ENCODE measurements at places on chromosomes 6 and 20.

- no peak for DNase-seq
These were observed 29.9 kb downstream of the PLN start for GRCh38 chr6:118577972-118578371.

DNA sequence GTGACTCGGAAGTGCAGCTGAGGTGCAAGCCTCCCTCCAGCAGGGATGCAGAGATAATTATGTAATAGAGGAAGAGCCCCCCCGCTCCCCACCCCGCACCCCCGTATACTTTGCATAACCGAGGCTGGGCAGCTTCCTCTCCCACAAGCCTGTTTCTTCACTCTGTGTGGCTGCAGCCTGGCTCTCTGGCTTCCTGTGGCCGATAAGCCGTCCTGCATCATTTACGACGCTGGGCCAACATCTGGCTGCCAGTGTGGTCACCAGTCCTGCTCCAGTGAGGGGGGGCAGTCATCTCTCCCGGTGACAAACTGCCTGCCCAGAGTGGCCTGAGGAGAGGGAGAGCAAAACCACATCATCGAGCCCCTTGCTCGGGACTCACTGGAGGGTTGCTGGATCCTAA, 59.2 kb downstream of the RBM38 start:
- no peak for DNase-seq

- DNase-seq = no peak
These were observed 214.1 kb upstream of the RREB1 start for GRCh38 chr6:6893701-6894100.

GRCh38 chr20:46054606-46055005, 25.6 kb downstream of the SLC12A5 start:
- no peak for DNase-seq

DNA sequence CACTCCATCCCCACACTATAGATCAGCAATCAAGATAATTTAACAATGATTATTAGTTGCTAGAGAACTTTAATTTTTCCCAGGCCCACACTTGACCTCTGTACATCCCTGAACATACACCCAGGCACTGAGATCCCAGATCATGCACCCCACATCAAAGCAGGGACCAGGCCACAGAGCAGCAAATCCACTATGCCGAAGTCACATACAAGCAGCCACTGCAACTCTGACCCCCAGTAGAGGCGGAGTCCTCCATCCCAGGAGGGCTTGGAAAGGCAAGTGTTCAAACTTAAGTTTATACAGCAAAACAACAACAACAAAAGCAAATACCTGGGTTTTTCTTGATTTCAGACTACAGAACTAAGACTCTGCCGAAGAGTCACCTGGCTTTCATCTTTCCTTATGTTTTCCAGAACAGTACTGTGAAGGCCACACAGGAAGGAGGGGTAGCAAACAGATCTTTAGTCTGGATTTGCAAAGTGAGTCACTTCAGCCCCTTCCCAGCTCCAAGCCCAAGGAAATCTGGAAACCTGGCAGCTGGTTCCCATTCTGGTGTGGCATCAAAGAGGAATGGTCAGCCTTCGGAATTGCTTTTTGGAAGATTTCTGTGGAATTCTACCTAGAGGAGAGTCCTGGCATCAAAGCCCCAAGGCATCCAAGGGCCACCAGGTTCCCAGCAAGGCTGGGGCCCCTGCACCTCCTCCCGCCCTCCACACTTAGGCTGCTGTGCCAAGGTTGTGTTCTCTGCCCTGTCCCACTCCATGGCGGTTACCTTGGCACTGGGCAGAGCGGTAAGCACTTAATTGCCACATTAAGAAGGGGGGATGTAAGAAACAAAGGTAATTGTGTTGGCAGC, 7.3 kb downstream of the JAG1 start:
- DNase-seq = no peak

DNA sequence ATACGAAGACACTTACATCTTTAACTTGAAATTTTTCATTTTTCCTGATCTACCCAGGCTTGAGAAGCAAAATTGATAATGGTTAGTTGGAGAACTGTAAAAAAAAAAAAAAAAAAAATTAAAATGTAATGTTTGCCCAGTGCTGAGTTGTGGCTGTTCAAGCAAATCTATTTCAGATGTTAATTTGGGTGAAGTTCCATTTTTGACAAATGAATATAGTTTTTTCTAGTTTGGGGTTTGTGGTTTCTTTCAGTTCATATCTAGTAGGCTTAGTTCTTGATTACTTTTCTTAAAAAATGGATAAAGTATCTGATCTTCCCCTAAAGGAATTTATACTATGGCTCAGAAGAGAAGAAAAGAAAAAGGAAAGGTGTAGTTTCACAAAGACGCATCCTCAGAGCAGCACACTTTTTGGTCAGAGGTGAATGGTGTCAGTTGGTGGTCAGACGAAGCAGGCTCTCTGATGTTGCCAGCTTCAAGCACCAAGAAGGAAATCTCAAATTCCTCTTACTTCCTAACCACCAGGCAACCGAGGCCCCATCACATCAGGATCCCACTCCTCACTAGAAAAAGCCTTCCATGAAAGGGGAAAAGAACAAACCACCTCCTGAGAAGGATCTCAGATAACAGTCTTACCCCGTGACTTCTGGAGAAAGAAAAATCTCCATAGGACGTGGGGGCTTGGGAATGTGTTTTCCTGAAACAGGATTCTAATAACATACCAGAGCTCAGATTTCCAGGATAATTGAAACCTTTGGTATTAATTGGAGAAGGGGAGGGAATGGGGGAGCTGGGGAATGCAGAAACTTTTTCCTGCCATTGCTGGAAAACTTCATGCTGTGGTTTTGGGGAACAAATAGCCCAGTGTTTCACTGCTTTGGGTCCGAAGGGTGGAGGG, 396.2 kb downstream of the CD83 start:
- DNase-seq = no peak

GRCh38 chr20:25011831-25012241, 19.3 kb upstream of the APMAP start:
- no peak for DNase-seq

DNA sequence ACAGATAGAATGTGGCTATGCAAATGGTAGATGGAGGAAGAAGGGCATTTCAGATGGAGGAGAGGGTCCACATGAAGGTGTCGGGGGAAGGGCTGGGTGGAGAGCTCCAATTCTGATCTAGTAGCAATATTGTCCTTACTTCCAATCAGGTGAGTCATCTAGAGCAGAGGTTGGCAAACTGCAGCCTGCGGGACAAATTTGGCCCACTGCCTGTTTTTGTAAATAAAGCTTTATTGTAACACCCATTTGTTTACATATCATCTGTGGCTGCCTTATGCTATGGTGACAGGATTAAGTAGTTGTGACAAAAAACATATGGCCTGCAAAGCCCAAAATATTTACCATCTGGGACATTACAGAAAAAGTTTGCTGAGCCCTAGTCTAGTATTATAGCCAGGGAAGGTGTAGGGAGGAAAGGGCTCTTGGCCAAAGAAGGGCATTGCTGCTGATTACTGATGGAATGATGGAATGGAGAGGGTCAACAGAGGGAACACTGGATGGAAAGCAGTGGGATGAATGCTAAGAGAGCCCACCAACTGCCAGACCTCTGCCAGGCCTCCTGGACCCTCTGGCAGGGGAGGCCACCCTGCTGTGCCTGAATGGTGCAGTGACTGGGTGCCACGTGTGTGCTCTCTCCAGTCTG, 79.8 kb downstream of the SLC22A23 start:
- no peak for DNase-seq

DNA sequence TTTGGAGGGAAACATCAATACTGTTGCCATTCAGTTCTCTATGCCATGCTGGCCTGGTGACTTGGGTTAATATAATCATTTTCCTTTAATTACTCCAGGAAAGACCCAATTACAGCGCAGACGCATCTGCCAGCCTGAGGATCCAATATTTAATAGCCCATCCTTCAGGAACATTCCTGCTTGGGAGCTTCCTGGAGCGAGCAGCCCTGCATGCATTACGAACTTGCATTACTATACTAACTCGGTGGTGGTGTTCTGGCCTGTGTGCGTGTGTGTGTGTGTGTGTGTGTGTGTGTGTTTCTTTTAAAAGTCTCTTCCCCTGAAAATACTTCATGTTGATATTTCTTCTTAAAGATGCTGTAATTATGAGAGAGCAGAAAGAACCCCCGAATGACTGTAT, 26.5 kb downstream of the PMEPA1 start:
- DNase-seq = no peak

DNA sequence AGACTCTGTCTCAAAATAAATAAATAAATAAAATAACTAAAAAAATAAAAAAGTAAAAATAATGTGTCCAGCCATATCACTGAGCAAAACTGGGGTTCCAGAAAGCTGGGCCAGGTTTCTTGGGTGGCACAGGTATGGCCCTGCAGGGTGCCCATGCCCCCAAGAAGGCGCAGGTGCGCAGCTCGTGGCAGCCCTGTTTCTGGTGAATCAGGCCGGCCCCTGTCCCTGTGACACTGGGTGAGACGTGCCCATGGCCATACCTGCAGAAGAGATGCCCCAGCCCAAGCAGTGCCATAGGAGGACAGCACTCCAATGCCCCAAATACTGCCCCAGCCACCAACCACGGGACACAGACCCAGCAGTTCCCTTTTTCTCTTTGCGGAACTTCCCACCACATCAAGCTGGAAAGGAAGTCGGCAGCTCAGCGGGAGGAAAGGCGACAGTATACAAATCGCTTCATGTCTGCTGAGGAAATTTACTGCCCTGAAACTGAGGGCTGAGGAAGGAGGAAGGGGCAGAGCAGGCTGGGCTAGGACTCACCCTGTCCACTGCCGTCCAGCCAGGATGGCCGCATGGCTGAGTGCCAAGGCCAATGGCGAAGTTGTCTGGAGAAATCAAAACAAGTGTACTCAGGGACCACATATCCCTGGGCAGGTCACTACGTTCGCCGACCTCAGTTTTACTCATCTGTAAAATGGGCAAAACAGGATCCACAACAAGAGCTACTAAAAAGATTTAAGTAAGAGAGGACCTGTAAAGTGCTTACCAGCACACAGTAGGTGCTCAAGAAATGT, 55.4 kb downstream of the PREX1 start:
- no peak for DNase-seq

DNA sequence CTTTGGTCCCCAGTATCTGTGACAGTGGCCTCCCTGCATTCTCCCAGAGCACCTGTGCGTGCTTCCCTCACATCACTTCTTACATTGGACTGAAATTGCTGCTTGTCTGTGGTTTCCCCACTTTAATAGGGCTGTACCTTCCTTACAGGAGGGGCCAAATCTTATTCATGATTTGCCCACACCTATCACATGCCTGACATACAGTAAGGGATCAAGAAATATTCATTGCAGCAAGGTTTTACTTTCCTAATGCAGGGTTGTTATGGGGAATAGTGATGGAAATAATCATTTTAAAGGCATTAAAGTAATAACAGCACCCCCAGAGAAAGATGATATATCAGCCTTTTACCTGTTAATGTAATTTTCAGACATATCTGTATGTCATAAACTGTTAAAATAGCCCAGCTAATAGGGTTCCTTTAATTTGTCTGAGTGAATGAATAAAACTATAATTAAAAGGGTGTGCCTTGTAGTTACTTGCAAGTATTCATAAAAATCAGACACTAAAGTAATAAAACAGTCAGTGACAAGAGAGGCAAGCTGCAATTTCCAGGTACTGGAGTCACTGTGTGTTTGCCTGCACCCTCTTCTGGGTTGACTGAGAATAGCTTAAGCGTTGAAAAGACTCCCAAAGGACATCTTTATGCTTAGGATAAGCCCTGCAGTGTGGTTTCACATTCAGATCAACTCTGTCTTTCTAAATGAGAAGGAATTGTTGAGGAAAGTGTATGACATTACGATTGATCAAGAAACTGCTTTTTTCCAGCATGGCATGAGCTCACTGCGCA, 182.7 kb downstream of the PHACTR1 start:
- DNase-seq = no peak

GRCh38 chr6:3997177-3997770, 81.7 kb downstream of the FAM217A start:
- DNase-seq = no peak

- DNase-seq = no peak
These were observed 53.0 kb downstream of the FARS2 start for GRCh38 chr6:5314191-5314865.
